ENCODE measurements at places on chromosomes 1 and 21.

- no peak for DNase-seq
These were observed 9.0 kb upstream of the ZBTB21 start for GRCh38 chr21:42019101-42019605.

DNA sequence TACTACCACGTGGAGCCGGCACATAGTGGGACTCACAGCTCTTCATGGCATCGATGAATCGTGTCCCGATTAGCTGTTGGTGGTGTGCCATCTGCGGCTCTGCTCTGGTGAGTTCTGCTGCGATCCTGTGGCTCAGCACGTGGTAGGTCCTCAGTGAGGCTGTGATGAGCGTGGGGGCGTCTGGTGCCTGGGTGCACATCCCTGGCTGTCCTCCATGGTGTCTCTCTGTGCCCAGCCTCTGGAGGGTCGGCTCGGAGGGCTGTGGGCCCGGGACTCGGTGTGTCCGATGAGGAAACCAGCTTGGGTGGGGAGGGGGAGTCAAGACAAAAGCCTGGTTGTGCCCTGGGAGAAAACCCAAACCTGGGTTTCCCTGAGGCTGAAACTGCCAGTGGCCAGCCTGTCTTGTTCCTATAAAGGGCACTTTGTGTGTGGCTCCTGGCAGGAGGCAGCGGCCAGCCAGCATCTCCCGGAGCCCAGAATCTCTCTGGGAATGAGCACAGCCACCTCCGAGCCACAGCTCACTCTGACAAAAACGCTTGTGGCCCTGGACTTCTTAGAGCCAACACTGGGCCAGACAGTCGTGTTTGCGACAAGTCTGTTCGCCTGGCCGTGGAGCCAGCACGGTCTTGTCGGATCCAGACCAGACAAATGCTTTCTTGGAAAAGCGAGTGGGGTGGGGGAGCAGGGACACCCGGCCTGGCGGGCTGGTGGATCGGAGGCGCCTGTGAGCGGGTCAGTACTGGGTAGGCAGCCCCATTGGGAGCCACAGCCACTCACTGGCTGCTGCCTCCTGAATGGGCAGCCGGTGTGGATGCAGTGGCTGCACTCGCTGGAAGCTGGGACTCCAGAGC, 31.8 kb downstream of the SPSB1 start:
- no peak for DNase-seq

DNA sequence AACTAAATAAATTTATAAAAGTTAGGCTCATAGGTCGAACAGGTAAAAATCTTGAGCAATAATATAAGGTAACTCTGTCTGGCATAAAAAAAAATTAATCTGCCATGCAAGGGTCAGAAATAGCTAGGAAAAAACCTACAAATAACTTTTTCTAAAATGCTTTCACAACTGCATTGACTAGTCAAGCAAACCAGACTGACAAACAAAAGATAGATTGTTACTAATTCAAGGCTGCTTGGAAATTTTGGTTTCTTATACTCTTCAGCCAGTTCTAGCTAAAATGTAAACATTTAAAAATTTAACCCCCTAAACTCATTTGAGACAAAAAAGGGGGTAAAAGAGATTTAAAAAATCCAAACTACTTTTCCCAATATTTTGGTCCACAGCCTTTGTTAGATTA, 40.8 kb downstream of the S100A10 start:
- no peak for DNase-seq

GRCh38 chr21:33640697-33641351, 717 bp downstream of the CRYZL1 start:
- no peak for DNase-seq

DNA sequence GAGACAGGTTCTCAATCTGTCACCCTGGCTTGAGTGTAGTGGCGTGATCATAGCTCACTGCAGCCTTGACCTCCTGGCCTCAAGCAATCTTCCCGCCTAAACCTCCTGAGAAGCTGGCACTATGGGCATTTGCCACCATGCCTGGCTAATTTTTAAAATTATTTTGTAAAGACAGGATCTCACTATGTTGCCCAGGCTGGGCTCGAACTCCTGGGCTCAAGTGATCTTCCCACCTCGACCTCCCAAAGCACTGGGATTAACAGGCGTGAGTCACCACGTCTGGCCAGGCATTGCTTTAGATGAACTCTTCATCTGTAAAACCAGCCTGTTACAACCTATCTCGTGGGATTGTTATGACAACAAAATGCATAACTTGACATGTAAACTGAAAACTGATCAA, 2.4 kb downstream of the COA6 start:
- DNase-seq: no peak

GRCh38 chr1:201489643-201490261, 17.2 kb downstream of the CSRP1 start:
- DNase-seq: peak; percentile 48

DNA sequence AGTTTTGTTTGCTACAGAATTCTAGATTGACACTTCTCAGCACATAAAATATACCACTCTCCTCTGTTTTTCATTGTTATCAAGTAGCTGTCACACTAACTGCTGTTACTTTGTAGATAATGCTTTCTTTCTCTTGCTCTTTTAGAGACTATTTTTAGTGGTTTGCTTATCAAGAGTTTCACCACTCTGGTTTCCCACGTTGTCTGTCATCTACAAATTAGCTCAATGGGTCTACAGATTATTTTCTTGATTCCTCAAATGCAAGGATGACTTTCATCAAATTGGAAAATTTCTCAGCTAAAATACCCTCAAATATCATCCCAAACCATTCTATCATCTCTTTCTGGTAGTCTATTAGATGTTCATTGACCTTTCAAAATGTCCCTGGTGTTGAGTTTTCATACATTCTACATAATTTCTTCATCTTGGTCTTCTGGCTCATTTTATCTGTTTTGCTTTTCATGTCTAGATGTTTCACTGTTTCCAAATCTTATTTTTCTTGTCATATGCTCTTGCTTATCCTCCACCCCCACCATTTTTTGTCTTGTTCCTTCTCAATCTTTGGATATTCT, 122.5 kb downstream of the TRIM33 start:
- DNase-seq: no peak

DNA sequence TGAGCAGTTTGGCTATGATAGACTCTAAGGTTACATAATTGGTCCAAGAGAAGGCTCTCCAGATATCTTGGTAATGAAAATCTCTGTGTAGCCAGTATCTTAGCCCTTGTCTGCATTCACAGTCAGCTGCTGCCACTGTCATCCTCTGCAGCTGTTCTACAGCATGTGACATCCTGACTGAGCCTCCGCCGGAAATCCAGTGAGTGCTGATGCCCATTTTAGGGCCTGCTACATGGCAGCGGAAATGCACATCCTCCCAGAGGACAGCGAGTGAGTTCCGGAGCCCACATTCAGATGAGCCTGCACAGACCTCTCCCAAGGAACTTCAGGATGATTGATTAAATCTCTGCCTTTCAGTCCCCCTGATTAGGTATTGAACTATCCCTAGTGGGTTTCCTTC, 237.1 kb downstream of the HHIPL2 start:
- no peak for DNase-seq

GRCh38 chr1:230611128-230611877, 31.0 kb upstream of the COG2 start:
- no peak for DNase-seq

GRCh38 chr1:149923626-149924025, 4.0 kb downstream of the SF3B4 start:
- DNase-seq: no peak

GRCh38 chr21:41865002-41865777, 14.0 kb downstream of the PRDM15 start:
- no peak for DNase-seq

GRCh38 chr1:43350976-43351375, 7.8 kb upstream of the CDC20 start:
- no peak for DNase-seq

DNA sequence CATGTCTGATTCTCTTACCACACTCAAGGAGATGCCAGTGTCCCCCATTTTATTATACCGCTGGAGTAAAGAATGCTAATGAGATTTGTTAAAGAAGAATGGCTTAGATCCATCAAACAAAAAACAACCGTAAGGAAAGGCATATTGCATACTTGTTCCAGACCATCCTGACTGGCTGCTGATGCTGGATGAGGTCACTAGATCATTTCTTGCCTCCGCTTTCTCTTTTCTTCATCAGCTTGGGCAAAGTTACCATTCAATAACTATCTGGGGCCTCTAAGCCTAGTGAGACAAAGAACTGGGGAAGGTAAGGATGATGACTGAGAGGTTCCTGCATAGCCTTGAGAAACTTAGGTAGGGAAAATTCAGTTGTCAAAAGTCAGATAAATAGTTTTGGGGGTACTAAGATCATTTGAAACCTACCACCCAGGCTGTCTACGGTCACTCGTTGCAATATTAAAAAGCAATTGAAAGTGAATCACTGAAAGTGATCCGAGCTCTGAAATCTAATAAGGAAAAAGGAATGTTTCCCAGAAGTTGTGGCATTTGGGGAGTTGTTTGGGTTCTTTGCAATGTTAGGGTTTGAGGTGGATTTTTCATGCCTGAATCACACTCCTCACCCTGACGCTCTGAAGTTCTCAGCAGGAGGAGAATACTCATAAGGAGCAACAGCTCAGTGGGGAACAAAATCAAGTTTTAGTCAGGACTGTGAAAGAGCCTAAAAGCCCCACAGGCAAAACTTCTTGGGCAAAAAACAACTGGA, 176.8 kb downstream of the HHIPL2 start:
- DNase-seq: no peak

- DNase-seq: no peak
These were observed 39.7 kb downstream of the AZIN2 start for GRCh38 chr1:33120436-33121231.

DNA sequence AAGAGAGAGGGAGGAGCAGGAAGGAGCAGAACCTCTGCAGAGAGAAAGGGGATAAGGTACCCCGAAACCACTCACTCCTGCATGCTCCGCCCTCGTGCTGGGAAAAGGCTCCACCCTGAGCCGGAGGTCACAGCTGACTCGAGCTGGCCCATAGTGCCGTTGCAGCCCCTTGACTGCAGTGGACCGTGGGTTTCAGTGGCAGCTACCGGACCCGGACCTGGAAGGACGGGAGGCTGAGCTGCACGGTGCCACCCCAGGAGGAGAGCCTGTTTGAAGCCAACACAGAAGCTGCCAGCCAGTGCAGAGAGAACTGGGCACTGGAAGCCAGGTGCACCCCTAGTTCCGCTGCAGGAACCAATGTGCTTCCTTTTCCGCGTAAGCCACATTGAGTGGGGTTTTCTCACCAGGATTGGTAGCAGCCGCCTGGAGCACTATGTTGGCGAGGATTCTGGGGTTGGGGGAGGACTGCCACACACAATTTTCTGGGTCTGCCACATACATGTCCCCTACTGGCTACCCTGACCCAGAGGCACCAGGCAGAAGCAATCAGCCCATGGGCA, 83.3 kb downstream of the FBXO2 start:
- DNase-seq: no peak

DNA sequence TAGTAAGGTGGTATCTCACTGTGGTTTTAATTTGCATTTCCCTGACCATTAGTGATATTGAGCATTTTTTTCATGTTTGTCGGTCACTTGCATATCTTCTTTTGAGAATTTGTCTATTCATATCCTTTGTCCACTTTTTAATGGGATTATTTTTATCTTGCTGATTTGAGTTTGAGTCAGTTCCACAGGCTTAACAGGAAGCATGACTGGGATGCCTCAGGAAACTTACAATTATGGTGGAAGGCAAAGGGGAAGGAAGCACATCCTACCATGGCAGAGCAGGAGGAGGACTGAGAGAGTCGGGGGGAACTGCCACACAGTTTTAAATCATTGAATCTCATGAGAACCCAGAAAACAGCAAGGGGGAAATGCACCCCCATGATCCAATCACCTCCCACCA, 51.1 kb downstream of the ODF2L start:
- no peak for DNase-seq

- DNase-seq: no peak
These were observed 36.5 kb downstream of the PLA2G4A start for GRCh38 chr1:186865253-186865652.

- no peak for DNase-seq
These were observed at the start of gene LAMC1 for GRCh38 chr1:183023146-183023600. LAMC1 (plus strand) TSS chr1:183023420; CDS start chr1:183023717, 297 bp downstream.

GRCh38 chr1:223233410-223234169, 90.5 kb upstream of the TLR5 start:
- no peak for DNase-seq

- DNase-seq: no peak
These were observed 27.4 kb upstream of the PWP2 start for GRCh38 chr21:44079846-44080245.

GRCh38 chr1:161305867-161306519, 3.8 kb downstream of the MPZ start:
- peak; percentile 69 for DNase-seq

- DNase-seq: no peak
These were observed 31.7 kb downstream of the ZP4 start for GRCh38 chr1:237858992-237859391.

DNA sequence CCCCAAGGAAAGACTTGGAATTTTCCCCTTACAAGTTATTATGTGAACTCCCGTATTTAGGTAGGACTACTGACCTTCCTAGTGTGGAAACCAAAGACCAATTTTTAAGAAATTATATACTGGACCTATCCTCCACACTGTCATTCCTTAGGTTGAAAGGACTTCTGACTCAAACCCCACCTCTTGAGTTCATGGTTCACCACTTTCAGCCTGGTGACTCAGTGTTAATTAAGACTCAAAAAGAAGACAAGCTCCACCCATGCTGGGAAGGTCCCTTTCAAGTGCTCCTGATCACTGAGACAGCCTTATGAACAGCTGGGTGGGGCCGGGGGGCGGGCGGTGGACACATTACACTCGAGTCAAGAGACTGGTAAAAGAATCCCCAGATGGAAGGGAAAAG, 113.2 kb downstream of the LRRC53 start:
- DNase-seq: no peak

DNA sequence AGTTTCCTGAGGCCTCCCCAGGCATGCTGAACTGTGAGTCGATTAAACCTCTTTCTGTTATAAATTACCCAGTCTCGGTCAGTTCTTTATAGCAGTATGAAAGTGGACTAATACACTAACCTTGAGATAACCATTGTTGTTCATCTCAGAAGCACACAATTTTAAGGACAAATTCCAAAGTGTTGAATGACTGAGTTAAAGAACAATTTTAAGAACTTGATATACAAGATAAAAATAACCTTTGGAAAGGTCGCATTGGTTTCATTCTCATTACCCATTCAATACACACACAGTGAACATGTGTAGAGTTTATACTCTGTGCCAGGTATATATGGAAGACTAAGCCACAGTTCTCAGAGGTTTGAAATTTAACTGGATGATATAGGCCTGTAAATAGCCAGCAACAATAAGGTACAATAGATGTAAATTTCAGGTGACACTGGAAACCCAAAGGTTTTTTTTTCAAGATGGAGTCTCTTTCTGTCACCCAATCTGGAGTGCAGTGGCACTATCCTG, 19.1 kb upstream of the SRSF10 start:
- no peak for DNase-seq

- no peak for DNase-seq
These were observed 6.6 kb upstream of the ADORA3 start for GRCh38 chr1:111509997-111510375.

GRCh38 chr1:31785020-31785946, 21.1 kb upstream of the ADGRB2 start:
- no peak for DNase-seq

- DNase-seq: no peak
These were observed 1.1 kb upstream of the SLAMF8 start for GRCh38 chr1:159825564-159825963.

GRCh38 chr21:34618941-34619340, 4.0 kb upstream of the RCAN1 start:
- no peak for DNase-seq

GRCh38 chr1:201093561-201093960, 18.7 kb downstream of the CACNA1S start:
- no peak for DNase-seq

GRCh38 chr1:60886793-60887331, 195.5 kb upstream of the NFIA start:
- no peak for DNase-seq

GRCh38 chr21:27149034-27149433, 182.1 kb upstream of the ADAMTS5 start:
- no peak for DNase-seq

Data from bone marrow (tissue), 2 donors.